Stimulated activated CD8-positive, alpha-beta memory T cell treated with anti-CD3 and anti-CD28 coated beads, Interleukin-4, amount 100 ng/mL, for 1 hour (primary cell): ENCODE measurements at places on chromosomes 6 and 20.

GRCh38 chr6:124002377-124003081, 198.9 kb downstream of the NKAIN2 start:
- no peak for DNase-seq

GRCh38 chr6:26552640-26553188, 14.5 kb downstream of the HMGN4 start:
- DNase-seq = no peak

DNA sequence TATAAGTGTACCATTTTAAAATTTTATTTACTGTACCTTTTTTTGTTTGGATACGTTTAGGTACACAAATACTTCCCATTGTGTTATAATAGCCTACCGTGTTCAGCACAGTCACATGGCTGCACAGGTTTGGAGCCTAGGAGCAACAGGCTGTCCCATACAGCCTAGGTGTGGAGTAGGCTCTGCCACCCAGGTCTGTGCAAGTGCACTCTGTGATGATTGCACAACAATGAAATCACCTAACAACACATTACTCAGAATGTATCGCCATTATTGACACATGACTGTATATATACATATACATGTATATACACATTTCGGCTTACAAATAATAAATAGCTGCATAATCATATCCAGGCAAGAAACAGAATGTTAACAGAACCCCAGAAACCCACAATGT, 15.4 kb downstream of the SERAC1 start:
- DNase-seq = no peak

DNA sequence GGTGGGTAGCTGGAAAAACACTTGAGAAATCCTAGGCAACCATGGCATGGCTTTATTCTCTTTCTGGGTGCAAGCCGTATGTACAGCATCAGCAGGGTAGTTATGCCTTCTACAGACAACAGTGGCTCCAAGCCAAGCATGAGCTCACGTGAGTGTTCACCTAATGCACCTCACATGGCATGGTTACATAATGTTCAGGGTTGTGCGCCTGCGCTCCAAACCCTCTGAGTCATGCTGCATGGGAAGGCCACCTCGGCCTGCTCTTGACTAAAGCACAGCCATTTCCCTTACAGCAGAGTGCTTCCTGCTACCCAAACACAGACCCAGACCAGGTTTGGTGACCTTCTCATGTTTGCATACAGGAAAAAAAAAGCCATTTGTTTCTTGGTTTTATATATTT, 96.2 kb downstream of the VIP start:
- no peak for DNase-seq

- no peak for DNase-seq
Measured at GRCh38 chr6:24879351-24879750, 56.4 kb downstream of the RIPOR2 start.

DNA sequence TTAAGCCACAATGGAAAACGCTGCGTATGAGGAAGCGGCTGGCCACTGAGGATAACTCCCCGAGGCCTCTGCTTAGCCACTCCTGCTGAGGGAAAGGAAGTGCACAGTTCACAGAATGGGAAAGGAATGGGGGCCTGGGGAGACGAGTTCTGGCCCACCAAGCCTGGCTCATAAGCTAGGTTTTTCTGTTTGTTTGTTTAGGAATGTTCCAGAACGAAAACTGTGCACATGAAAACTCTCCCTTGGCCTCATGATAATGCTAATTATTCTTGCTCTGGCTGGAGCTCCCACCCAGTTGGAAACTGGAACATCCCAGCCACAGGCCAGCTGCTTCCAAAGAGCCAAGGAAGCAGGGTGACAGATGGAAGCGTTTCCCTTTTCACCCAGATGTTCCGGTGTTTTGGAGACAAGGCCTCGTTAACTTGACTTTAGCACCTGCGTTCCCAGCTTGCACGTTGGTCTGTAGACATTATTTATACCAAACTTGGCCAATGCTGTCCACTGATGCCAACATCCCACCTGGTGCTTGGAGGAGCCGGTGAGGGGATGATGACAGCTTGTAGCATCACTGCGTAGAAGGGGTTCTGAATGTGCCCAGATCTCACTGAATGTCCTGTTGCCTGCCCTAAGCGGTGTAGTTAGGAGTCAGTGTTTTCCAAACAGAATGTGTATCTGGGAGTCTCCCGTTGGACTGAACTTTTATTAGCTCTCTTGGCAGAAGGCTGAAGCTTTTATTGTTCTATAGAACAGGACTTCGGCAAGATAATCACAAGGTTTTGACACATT, 34.5 kb downstream of the APCDD1L start:
- DNase-seq = no peak

GRCh38 chr20:62063315-62063980, 2.2 kb downstream of the TAF4 start:
- no peak for DNase-seq

GRCh38 chr6:15690510-15690909, 27.7 kb upstream of the DTNBP1 start:
- DNase-seq = no peak

- DNase-seq = no peak
Measured at GRCh38 chr6:26088344-26088743, 1.1 kb downstream of the HFE start.

- no peak for DNase-seq
Measured at GRCh38 chr20:17017232-17017631, 209.6 kb upstream of the PCSK2 start.

DNA sequence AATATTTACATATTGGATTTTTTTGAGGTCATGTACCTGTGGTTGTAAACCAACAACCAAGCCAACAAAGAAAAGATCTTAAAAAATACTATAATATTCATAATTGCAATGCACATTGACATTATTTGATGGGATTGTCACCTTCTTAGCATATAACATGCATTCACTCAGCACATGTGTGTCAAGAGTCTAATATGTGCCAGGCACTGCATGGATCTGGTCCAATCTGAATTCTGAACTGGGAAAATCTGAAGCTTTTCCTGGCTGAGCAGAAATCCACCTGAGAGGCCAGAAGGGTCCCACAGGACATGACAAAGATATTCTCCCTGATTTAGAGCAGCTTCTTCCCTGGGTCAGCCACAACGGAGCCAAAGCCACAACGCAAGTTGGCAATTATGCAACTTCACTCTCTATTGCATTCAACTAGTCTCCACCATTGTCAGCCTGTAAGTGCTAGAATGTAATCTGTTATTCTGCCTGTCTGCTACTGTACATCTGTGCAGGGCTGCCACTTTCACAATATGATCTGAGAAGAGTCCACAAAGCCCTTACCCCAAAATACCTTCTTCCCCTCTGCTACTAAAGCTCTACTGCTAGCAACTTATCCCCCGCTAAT, 17.0 kb upstream of the DDO start:
- no peak for DNase-seq

DNA sequence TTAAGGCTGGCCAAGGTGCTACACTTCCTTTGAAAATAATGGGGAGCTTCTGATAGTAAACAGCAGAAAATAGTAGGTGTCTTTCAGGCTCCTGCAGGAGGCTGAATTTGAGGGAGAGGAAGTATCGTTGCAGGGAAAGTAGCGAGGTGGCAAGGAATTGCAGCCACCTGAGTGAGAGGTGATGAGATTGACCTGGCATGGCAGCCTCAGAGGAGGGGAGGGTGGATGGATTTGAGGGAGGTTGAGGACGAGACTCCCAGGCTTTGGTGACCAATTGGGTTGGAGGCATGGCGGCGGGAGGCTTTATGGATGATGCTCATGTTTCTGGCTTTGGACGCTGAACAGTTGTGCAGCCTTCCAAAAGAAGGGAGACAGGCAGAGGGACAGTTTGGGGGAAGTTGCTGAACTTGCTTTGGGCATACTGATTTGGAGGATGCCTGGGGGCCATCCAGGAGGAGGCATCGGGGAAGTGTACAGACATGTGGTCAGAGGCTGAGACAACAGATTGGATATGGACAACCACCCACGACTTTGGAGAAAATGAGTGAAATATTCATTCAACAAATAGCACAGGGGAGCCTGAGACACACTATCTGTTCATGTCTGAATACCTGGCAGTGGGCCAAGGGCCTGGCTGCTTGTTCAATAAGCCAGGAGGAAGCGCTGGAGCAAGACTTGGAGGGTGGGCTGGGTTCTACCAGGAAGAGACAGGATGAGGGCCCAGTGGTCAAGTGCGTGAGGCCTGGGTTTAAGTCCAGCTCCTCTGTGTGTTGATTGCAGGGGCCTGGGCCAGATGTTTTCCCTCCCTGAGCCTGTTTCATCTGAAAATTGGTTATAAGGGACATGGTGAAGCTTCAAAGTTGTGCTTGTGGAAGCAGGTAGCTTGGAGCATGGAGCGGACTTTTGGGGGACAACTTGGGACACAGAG, 113.2 kb downstream of the CEBPB start:
- no peak for DNase-seq

- no peak for DNase-seq
Measured at GRCh38 chr20:49323622-49324238, 45.9 kb upstream of the ZNFX1 start.

DNA sequence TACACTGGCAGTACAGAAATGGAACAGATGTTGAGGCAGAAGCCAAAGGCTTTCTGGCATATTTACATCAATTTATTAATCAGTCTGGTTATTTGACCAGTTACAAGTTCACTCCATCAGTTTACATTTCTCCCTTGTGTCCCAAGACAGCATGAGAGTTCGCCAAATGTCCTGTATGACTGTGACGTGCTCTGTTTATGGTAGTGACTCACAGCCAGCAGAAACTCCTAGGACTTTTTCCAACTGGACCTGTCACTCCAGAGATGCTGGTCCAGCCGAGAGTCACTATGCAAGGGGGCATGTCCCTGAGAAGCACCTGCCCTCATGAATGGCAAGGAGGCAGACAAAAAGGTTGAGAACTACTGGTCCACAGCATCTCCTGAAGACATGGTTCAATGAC, 160.0 kb downstream of the LRFN2 start:
- DNase-seq = no peak

DNA sequence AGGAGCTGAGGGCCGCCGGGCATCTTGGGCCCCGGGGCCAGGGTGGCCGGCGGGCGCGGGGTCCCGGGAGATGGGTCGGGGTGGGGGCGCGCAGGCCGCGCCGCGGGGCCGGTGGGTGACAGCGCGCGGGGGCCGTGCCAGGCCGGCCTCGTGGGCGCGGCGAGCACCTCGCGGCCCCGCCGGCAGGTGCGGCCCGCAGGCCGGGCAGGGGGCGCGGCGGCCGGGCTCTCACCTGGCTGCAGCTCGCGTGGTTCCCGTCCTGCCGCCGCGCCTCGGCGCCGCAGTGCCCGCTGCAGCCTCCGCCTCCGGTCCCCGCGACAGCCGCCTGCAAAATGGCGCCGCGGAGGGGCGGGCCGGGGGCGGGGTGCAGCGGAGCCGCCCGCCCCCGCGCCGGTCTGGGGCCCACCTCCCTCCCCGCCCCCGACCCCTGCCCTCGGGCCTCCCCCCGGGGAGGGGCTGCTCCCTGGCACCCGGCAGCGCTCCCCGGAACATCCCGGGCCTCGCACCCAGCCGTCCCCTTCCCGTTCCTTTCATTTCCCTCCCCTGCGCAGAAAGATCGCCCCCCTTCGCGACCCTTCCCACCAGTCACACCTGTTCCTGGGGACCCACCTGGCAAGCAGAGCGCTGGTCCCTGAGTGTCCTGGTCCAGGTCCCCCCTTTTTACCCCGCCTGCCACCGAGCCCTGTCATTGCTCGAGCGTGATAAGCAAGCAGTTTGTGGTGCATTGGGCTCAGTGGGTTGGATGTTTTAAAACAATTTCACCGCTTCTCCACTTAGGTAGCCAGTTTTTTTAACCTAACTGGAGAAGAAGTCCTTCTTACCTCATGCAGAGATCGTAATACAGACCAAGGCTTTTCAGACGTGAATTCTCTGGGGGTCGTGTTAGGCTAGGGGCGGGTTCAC, at the start of gene SLC23A2:
Gene SLC23A2 (minus strand): TSS at position 337 of the 903 bp plus-strand sequence. CDS start 68,948 bp downstream, outside the sequence.
- DNase-seq = peak; percentile 20

- no peak for DNase-seq
Measured at GRCh38 chr20:62925076-62925419, 1.3 kb downstream of the DIDO1 start.

GRCh38 chr6:14732844-14733757, 512.8 kb upstream of the JARID2 start:
- no peak for DNase-seq

DNA sequence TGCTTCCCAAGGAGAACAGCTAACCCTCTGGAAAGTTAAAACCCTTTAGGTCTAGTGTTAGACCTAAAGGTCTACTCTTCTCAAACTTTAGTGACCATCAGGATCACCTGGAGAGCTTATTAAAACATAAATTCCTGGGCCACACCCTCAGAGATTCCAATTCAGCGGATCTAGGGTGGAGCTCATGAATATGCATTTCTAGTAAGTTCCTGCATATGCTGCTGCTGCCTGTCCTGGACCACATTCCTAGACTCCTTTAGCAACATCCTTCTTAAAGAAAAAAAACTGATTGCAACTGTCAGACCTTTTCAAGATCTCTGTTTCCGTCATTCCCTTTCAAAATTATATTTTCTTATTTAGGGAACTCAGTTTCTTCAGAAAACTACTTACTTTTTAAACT, 31.2 kb downstream of the SNAP25 start:
- no peak for DNase-seq

DNA sequence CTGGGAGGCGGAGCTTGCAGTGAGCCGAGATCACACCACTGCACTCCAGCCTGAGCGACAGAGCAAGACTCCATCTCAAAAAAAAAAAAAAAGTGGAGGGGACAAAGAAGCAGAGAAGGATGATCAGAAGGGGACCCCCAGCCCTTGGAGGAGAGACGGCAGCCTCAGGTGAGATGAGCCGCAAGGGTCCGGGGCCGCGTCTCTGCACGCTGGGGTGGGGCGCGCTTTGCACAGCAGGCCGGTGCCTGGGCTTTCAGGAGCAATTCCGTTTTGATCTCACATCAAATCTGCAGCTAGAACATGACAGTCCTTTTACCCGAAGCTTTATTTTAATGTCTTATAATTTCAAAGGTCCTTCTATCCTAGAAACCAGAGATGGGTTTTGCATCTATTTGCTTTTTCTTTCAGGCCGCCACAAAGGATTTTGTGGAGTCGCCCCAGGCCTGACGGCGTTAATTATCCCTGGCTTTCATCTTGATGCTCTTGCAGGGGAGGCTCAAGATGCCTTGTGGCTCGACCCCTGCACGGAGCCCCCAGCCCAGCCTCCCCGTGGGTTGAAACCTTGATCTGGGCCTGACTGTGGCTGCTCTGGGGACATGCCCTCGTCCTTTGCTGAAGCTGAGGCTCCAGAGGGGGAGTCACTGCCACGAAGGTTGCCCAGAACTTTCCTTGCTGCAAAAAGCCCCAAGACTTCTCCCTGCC, 17.3 kb downstream of the HRH3 start:
- no peak for DNase-seq

GRCh38 chr20:3242172-3242692, 3.2 kb upstream of the SLC4A11 start:
- no peak for DNase-seq

DNA sequence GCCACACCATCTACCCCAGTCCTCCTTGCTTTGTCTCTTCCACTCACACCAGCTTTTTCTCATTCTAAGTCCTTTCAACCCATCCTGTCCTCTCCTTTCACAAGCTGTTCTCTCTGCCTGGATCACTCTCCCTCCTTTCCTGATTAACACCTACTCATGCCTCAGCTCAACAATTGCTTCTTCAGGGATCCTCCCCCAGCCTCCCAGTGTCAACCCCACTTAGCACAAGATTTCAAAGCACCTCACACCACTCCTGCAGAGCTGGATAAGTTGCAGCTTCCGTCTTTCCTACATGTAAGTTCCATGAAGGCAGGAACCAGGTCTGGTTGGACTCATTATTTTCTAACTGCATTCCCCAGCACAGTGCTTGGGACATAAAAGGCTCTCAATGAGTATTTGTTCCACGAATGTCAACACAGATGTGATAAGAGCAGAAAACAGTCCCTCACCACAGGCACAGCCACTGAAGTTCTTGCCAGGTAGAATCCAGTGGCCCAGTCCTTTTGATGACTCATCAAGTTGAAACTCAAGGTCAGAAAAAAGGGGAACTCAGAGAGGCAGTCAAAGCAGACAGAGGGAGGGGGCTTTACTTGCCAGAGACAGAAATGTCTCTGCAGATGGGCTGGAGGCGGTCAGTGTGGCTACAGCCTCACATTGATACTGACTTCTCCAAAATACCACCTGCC, 193.4 kb upstream of the PRDM1 start:
- DNase-seq = no peak
